NCI-H1105 treated with DMSO at 0.1 percent for 48 hours (cell line): ENCODE measurements at places on chromosomes 12 and 14.

DNA sequence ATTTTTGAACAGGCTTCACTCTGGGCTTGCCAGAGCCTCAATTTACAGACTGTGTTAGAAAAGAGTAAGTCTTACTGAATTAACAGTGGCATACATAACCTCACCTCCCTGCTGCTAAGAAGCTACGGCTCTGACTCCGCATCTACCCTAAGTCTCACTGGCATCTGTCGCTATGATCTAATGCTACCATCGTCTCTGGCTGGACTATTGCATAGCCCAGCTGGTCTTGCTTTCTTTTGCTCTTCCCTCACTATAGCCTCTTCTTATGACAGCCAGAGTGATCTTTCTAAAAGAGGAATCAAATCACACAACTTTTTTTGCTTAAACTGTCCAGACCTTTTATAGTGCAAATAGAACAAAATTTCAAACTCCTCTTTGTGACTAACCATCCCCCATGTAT, 81.1 kb downstream of the SLC24A4 start:
- no peak for DNase-seq

DNA sequence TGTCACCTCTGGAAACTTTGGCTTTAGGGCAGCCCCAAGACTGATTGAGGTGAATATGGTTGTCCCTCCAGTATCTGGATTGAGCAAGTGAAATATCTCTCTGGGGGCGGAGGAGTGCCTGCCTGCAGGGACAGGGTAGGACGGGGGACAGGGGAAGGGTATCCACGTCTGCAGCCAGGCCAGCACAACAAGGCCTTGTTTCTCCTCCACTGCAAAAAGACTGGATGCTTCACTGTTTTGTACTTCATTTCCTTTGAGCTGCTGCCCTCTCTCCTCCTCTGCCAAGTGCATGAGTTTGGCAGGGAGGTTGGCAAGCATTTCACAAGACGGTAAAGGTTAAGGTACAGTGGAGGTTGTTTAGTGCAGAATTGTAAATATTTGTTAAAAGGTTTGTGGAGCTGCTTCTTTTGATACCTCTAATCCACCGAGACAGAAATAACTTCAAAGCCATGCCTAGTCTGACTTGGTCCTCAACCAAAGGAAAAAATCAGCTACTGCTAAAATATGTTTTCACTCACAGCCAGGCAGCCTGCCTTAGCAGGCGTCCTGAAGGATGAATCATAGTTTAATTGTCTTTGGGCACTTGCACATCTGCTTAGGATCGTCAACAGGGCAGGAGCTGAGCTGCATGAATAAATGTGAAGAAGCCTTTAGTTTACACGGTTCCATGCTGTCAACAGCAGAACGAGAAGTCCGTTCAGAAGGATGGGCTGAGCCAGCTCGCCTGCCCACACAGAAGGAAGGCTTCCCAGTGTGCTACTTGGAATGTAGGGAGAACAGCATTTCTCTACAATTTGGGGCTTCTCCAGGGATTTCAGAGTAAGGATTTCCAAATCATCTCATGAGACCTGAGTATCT, 269.7 kb downstream of the TTC6 start:
- no peak for DNase-seq

DNA sequence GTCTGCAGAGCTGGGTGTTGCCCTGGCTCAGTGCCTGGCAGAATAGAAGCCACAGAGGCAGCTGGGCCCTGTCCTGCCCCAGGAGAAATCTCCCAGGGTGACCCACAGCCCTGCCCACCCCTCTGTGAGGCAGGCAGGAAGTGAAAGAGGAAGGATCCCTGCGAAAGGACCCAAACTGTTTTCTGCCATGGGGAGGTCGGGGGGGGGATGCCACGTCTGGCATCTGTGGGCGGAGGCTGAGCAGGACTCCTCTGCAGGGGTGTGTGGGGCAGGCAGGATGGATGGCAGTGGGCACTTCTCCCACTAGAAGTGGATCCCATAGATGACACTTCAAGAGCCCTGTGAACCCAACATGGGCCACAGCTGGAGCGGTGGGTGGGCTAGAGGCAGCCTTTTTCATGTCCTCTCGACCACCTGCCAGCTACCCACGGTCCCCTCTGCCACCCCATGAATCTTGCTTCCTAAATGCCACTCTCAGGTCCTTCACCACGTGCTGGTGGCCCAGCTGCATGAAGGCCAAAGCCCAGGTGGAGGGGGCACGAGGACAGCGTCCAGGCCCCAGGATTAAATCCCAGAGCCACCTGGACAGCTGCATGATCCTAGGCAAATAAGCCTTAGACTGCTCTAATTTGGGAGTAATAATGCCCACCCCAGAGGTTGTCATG, 3.6 kb downstream of the PAPLN start:
- DNase-seq, result no peak

DNA sequence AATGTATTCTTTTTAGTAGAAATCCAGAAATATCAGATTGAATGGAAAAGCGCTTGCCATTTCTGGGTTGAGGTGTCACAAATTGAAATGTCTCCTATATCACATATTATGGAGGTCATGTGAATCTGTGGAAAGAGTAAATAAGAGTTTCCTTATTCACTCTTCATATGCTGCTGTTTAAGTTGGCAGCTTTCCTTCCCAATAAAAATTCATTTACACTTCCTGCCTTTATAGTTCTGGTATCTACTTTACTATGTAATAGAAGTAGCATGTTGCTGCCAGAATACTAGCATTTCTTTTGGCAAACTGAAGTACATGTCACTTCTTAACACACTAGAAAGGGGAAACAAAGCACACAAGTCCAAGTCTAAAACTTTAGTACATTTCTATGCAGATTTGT, 60.8 kb downstream of the SDR9C7 start:
- no peak for DNase-seq

GRCh38 chr12:14211947-14212387, 153.5 kb upstream of the ATF7IP start:
- DNase-seq, result no peak

- DNase-seq, result no peak
Measured at GRCh38 chr12:724194-724855, 28.1 kb upstream of the WNK1 start.

DNA sequence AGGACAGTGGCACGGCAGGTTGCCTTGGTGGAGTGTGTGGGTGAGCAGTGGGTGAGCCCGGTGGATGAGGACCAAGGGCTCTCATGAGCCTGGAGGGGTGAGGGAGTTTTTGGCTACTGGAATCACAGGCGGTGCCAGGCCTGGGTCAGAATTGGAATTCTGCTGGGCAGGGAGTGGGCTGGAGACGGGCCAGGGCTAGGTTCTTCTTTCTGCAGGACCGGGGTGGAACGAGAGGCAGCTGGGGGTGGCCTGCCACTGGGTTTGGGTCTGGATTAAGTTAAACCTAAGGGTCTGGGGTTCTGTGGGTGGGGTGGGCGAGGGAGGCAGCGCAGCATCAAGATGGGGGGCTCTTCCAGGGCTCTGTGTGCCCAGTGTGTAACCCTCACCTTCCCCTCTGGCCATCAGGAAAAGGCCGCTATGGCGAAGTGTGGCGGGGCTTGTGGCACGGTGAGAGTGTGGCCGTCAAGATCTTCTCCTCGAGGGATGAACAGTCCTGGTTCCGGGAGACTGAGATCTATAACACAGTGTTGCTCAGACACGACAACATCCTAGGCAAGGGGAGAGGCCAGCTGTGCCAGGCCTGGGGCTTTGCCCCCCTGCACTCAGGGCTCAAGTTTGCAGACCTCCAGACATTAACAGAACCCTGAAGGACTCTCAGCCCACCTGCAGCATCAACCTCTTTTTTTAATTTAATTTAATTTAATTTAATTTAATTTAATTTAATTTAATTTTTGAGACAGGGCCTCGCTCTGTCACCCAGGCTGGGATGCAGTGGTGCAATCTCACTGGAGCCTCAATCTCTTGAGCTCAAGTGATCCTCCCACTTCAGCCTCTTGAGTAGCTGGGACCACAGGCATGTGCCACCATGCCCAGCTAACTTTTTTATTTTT, 7.0 kb downstream of the ACVRL1 start:
- no peak for DNase-seq
